NCI-H2171 (cell line): ENCODE measurements at places on chromosomes 1 and 21.

DNA sequence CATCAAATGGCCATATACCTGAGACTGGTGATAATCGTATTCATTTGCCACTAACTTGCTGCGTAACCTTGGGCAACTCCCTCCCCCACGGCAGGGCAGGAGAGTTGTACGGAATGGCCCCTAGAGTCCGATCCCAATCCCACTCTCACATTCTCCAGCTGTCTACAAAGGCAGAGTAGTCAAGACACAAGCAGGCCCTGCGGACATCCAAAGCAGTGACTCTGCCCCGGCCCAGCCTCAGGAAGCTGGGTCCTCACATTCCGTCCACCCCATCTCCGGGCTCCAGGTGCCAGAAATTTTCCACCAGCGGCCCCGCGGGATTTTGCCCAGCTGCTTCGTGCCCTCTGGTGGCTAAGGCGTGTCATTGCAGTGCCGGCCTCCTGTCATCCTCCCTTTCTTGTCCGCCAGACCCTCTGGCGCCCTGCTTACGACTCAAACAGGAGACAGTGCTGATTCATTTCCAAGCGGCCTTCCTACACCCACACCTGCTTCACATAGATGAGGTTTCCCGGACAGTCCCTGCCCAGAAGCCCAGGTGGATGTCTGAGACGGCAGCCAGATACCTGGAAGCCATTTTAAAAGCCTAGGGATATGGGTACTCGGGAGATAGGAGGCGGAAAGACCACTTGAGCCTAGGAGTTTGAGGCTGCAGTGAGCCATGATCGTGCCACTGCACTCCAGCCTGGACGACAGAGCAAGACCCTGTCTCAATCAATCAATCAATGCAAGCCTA, 2.9 kb upstream of the S100A2 start:
- peak; percentile 80 for DNase-seq

DNA sequence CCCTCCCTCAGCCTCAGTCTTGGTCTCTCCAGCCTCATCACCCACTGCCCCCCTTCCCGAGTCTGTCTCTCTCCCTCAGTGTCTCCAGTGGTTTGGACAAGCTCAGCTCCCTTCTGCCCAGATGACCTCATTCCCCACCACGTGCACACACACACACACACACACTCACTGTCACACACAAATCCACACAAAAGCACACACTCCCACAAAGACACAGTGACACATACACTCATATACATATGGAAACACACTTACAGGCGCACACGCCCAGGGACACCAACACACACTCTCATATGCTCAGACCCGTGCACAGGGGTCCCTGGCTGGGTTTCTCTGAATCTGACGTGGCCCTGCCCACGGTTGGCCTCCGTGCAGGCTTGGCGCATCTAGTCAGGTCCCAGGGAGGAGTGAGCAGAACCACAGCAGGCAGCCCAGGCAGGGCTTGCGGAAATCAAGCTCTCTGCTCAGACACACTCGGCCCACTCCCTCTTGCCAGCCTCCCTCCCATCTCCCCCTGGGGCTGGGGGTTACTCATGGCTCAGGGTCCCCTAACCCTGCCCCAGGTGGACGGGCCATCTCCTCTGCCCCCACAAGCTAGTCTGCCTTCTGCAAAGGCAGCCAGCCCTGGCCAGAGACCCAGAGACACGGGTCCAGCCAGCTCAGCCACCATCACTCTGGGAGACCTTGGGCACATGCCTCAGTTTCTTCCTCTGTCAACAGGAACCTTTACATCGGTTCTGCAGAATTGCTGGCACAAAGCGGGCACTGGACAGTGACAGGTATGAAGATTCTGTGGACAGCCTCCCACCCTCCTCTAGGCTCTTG, 38.5 kb upstream of the FAM131C start:
- DNase-seq, result no peak

- no peak for DNase-seq
These were observed 53.0 kb downstream of the BCAR3 start for GRCh38 chr1:93628681-93629080.

GRCh38 chr1:69540052-69540451, 27.7 kb upstream of the LRRC7 start:
- no peak for DNase-seq

- DNase-seq, result no peak
These were observed 561 bp downstream of the SLC26A9 start for GRCh38 chr1:205942631-205943159.

DNA sequence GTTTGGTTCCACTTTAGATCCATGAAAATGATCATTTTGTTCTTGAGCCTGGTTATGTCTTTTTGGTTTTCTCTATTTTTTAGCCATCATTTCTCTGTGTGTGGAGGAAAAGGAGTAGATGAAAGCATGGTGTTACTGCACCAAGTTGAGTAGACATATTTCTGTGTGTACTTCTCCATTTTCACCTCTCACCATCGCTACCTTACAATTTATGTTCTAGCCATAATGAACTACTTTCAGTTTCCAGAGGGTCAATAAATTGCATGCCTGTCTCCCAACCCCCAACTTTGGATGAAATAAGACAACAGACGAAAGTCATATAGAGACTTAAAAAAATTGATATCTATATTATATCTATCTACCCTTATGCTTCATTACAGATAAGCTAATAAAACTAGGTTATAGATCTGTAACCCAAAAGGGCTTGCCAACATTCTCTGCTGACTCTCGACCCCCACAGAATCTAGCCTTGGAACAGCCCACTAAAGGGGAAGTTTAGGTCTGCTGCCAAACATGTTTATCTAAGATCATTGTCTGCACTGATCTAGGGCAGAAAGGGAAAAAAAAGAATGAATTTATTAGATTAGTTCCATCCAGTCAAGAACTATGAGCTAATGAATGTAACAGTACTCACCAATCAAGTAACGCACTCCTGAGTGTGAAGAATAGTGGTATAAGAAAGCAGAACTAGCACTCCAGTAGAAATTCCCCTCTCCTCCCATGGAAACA, 7.5 kb upstream of the MAN1A2 start:
- no peak for DNase-seq

GRCh38 chr21:15932726-15933125, 202.9 kb downstream of the USP25 start:
- no peak for DNase-seq

- DNase-seq, result no peak
These were observed 28.6 kb upstream of the STUM start for GRCh38 chr1:226519716-226520598.

- no peak for DNase-seq
These were observed 25.8 kb upstream of the GADD45A start for GRCh38 chr1:67659229-67659628.

DNA sequence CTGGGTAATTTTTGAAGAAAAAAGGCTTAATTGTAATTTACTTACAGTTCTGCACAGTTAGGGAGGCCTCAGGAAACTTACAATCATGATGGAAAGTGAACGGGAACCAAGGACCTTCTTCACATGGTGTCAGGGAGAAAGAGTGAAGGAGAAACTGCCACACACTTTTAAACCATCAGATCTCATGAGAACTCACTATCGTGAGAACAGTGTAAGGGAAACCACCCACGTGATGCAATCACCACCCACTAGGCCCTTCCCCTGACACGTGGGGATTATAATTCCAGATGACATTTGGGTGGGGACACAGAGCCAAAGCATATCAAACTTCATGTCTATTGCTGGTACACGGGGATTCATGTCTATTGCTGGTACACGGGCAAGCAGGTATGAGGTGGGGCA, 5.3 kb upstream of the SFT2D2 start:
- no peak for DNase-seq

- DNase-seq, result no peak
These were observed 30.5 kb downstream of the TMCC2 start for GRCh38 chr1:205258261-205258691.

GRCh38 chr1:8161546-8162105, 135.5 kb upstream of the ERRFI1 start:
- peak; percentile 10 for DNase-seq

DNA sequence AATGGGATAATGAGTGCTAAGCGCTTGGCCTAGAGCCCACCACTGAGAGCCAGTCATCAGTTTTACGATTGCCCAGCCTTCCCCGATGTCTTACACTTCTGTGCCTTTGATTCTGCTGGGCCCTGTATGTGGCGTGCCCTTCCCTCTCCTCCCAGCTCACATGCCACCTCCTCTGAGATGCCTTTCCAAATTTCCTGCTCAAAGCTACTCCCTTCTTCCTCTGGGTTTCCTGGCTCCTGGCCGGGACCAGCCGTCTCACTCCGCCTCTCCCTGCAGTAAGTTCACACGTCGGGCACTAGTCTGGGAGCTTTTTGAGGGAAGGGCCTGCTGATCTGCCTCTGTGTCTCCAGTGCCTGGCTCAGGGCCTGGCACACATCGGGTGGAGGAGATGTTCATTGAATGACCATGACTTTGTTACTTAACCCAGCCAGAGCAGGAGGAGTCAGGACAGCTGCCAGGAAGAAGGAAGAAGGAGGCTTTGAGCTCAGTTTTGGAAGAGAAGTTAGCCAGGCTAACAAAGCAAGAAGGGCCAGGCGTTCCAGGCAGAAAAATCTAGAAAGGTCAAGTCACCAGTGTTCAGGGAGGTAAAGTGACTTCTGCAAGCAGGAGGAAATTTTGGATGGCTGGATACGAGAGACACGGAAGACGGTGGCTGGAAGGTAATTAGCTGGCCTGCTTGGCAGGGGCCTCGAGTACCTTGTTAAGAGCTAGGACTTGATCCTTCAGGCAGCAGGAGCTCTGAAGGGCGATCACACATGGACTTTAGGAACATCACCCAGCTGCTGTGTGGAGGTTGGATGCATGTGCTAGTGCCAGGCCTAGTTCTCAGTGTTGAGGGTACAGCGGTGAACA, 63.6 kb downstream of the EPHB2 start:
- DNase-seq, result no peak

DNA sequence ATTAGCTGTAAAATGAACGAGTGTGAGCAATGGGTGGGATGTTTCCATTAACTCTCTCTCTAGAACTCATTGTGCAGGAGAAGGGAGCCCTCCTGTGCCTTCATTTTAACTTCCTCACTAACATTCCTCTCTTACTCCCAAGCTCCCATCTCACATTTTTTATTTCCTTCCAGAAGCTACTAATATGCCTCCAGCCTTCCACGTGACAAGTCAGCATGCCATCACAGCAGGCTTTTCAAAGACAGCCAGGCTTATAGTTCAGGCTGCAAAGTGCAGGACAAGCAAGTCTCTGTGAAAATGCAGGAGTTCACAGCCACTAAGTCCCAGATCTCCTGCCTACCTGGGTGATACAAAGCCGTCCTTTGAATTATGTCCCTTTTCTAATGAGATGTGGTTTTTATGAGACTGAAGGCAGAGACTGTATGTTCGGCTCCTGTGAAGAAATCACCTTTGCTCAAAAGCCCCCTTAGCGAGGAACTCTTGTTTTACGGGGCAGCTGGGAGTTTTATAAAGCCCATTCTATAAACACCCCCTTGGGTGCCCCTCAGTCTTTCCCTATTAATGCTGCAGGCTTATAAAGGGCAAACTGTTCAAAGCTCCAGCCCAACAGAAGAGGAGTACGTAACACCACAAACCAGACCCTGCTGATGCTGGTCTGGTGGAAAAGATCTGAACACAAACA, 14.8 kb upstream of the ANGPTL7 start:
- DNase-seq, result no peak

DNA sequence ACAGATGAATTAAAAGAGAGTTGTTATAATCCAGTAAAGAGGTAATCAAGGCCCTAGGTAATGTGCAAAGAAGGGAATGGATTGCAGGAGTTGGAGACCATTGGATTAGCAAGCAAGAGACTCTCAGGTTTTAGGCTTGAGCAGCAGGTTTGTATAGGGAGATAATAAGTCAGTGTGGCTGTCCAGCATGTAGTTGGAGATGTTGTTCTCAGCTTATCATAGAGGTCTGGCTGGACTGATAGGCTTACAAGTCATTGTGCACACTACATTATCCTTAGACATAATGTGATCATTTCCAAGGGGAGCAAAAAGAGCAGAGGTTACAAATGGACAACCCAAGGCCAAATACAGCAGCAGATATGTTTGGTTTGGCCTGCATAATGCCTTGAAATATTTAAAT, 45.9 kb upstream of the SAMD13 start:
- DNase-seq, result no peak

GRCh38 chr1:32972814-32973428, 8.3 kb upstream of the RNF19B start:
- DNase-seq, result peak; percentile 82

GRCh38 chr1:243493156-243494129, 237.6 kb downstream of the SDCCAG8 start:
- DNase-seq, result no peak

GRCh38 chr1:39539252-39539790, 37.3 kb downstream of the PABPC4 start:
- DNase-seq, result peak; percentile 14

DNA sequence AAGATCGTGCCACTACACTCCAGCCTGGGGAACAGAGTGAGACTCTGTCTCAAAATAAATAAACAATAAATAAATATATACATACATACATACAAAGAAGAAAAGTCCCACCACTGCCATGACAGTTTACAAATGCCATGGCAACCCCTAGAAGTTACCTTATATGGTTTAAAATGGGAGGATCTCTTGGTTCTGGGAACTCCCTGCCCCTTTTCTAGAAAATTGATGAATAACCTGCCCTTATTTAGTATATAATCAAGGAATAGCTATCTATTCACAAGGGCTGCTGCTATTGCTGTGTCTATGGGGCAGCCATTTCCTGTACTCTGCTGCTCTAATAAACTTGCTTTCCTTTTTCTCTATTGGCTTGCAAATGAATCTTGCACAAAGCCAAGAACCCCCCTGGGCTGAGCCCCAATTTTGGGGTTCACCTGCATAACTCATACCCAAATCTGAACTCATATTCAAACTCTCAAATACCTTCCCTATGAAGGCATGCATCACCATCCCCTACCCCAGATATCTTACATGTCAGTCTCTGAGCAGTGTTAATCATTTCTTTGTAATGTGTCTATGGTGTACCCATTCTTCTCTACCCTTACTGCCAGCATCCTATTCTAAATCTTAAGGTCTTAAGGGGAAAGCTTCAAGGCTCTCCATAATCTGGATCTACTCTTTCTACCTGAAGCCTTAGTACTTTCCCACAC, 9.0 kb downstream of the GON4L start:
- no peak for DNase-seq

DNA sequence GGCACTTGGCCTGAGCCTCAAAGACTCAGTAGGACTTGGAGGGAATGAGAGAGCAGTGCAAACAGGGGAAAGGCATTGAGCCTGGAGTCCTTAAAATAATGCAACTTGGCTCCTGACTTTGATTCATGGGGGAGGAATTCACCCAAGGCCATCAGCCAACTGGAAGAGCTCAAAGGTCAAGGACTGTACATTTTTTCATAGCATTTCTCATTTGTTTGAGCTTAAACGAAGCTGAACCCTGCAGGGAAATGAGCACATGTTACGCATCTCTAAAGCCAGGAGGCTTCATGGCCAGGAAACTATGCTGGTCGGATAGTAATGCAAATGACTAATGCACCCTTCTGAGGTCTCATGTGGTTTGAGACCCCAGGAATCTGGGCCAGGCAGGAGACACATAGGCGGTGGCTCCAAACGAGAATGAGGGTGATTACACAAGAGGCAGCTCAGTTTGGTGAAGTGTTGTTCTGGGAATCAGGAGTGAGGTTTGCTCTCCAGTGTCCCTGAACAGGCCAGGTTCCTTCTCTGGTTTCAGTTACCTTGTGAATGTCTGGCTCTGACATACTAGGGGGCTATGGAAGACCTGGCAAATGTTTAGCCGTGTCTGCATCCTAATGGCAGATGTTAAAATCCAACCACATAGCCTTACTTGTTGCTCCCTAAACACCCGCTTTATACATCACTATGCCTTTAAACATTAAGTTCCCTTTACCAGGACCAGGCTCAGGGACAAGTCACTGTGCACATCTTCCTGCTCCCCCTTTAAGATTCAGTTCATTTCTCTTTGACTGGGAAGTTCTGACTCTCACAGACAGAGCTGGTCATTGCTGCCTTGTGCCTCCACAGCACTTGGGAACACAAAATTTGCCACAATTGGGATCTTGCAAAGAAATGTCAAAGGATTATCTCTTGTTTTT, 503.9 kb upstream of the USP24 start:
- no peak for DNase-seq

GRCh38 chr1:219189021-219189824, 15.5 kb downstream of the LYPLAL1 start:
- no peak for DNase-seq
